Mesenteric fat pad (tissue), 1 donor: ENCODE measurements at places on chromosomes 6 and 20. TPM values are rescaled to one million over a fixed set of nuclear protein-coding genes. Genes with fewer than 3 reads are reported as not detected.
A peak's percentile ranks its signal among the peaks of the same experiment; 100 is the strongest.

TNNC2 gene
- total RNA-seq = 0.74 TPM

DNA sequence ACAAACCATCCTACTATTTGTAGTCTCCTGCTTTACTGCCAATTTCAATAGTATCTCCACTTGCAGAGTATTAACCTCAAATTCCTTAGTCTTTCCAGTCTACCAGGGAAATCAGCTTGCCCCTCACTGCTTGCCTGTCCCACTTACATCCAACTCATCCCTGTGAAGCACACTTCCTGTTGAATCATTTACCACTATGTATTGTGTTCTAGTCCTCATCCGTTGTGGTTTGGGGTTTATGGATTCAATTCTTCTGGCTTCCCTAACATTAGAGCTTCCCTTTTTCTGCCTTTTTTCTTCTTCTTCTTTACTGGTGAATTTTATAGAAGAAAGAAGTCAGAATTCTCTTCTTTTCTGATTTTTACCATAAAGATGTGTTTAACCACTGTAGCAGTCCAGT is 5.1 kb upstream of the TXLNB start:
- DNase-seq = no peak

GRCh38 chr20:50969912-50970311 is 11.3 kb downstream of the MOCS3 start:
- peak; percentile 57 for DNase-seq

DNA sequence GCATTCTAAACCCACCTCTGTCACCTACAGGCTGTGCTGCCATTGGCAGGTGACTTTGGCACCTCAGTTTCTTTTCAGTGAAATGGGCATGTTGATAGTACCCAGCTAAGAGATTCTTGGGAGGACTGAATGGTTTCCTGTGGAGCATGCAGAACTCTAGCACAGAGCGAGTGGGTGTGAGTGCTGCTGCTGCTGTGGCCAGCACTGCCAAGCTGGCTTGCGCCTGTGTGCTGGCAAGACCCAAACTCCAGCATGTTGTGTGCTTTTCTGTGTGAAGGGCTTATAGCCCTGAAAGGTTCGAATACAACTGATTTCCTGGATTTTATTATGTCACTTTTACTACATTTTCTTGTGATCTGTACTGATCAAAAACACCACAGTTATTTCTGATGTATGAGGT is 78.1 kb upstream of the KIF25 start:
- DNase-seq = no peak

GRCh38 chr6:165451838-165452237 is 142.4 kb upstream of the C6orf118 start:
- no peak for DNase-seq
